Mesothelial cell of epicardium (in vitro differentiated cells): ENCODE measurements at places on chromosomes 2 and 18.

DNA sequence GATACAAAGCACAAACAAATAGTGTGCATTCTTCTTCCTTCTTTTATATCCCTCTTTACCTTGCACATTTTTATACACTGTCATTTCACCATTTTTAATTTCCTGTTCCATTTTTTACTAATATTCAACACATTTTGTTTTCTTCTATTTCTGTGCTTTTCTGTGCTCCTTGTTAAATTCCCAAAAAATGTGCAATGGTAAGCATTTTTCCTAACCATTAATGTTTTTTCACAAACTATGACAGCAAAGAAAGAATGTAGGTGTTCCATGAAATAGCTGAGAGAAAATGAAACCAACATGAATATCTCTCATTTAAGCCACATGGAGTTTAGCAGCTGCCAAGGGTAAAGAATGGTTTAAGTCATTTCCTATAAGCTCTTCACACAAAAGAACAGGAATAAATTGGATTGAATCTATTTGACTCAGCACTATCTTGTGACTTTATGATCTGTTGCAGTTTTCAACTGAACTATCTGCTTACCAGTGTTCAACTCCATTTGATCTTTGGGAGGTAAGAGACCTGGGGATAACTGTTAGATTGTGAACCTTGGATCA lies 145.7 kb upstream of the CDH19 start:
- peaks cover 4% of the 10 kb centered on the region for H3K27me3 ChIP-seq
- H3K4me3 ChIP-seq = no peak overlapping the region
- no peak for DNase-seq
- H3K27ac ChIP-seq = no peak overlapping the region

- peaks cover 20% of the 10 kb centered on the region for H3K36me3 ChIP-seq
- no peaks in the 10 kb centered on the region for H3K27me3 ChIP-seq
- no peaks in the 10 kb centered on the region for H3K4me1 ChIP-seq
These were observed 20.5 kb downstream of the TYMS start for GRCh38 chr18:677951-678381.

DNA sequence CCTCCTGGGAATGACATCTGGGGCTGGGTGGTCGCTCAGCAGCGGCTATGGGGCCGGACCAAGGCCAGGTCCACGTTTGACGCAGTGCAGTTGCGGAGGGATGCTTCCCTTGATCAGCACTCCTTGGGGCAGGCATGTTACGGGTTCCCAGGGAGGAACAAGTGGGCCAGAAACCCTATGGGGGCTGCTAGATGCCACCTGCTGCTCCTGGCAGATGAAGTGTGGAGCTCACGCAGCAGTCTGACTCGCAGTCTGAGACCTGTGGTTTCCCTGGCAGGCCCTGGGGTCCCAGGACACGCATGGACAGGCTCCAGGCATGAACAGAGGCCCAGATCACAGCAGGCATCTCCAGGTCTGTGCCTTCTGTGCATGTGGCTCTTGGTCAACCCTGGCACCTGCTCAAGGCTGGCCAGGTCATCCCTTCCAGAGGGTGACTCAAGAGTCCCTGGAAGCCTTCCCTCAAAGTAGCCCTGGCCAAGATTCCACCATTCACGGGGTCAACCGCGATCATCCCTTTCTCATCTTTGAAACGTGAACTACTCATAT lies 20.0 kb downstream of the KCNF1 start:
- no peak for DNase-seq
- no peak overlapping the region for H3K4me3 ChIP-seq
- H3K36me3 ChIP-seq = no peaks in the 10 kb centered on the region
- H3K4me1 ChIP-seq = peaks cover 4% of the 10 kb centered on the region

- no peak for DNase-seq
- H3K4me1 ChIP-seq = no peaks in the 10 kb centered on the region
- no peak overlapping the region for H3K4me3 ChIP-seq
- no peaks in the 10 kb centered on the region for H3K27me3 ChIP-seq
These were observed 2183.1 kb upstream of the CELF4 start for GRCh38 chr18:39748727-39749126.

- no peaks in the 10 kb centered on the region for H3K27me3 ChIP-seq
- no peak overlapping the region for H3K27ac ChIP-seq
- DNase-seq = no peak
- peaks cover 48% of the 10 kb centered on the region for H3K4me1 ChIP-seq
These were observed 131.1 kb downstream of the FMNL2 start for GRCh38 chr2:152466041-152466440.

- no peak overlapping the region for H3K4me3 ChIP-seq
- peaks cover 25% of the 10 kb centered on the region for H3K4me1 ChIP-seq
- DNase-seq = no peak
- H3K36me3 ChIP-seq = no peaks in the 10 kb centered on the region
- peaks cover 3% of the 10 kb centered on the region for H3K27me3 ChIP-seq
- no peak overlapping the region for H3K27ac ChIP-seq
These were observed 3.8 kb upstream of the ALS2 start for GRCh38 chr2:201784563-201784962.

DNA sequence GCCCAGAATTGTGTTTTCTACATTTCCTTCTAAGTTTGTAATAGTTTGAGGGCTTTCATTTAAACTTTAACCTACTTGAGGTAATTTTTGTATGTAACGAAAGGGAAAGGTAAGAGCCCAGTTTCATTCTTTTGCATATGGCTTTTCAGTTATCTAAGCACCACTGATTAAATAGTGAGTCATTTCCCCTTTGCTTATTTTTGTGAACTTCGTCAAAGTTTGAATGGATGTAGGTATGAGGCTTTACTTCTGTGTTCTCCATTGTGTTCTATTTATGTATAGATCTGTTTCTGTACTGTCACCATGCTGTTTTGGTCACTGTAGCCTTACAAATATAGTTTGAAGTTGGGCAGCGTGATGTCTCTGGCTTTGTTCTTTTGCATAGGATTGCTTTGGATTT lies 944.8 kb upstream of the CNTNAP5 start:
- no peak overlapping the region for H3K27ac ChIP-seq
- H3K4me3 ChIP-seq = no peak overlapping the region
- H3K36me3 ChIP-seq = peaks cover 9% of the 10 kb centered on the region
- H3K27me3 ChIP-seq = no peaks in the 10 kb centered on the region
- no peak for DNase-seq
- peaks cover 27% of the 10 kb centered on the region for H3K4me1 ChIP-seq

DNA sequence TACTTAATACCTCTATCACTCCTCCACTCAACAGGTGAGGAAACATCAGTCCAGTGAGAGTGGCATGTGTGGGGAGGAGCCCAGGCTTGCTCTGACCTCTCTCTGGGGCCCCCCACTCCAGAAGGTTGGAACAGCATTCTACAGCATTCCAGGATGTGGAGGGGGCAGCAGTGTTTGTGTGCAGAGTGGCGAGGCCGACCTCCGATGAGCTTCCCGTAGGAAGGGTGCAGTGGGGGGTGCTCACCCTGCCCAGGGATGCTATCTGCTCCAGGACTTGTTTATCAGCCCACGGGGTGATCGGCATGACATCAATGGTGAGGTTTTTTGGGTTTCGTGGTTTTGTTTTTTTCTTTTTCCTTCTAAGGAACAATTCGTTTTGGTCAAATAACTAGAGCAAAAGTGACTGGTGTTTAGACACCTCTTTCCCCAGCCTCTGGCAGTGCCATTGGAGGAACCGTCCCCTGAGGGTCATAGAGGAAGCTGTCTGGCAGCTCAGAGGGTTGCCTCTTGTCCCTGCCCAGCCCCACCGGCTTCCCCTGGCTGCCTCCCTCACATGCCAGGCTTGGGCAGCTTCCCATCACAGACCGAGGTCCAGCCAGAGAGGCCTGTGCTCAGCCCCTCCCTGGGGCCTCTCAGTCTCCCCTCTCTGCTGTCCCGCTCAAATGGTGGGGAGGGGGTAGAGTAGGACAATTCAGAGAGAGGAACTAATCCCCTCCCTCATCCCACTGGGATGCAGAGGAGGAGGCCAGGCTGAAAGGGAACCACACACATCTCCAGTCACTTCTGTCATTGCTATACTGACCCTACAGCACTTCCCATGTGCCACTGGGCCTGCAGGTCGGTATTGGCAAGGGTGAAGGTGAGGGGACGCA lies 96.5 kb downstream of the ZFP36L2 start:
- no peaks in the 10 kb centered on the region for H3K27me3 ChIP-seq
- H3K4me3 ChIP-seq = no peak overlapping the region
- DNase-seq = no peak
- H3K36me3 ChIP-seq = no peaks in the 10 kb centered on the region

- peaks cover 6% of the 10 kb centered on the region for H3K4me1 ChIP-seq
- H3K4me3 ChIP-seq = no peak overlapping the region
- peaks cover 40% of the 10 kb centered on the region for H3K27me3 ChIP-seq
- H3K27ac ChIP-seq = no peak overlapping the region
These were observed 69.7 kb downstream of the DIPK1C start for GRCh38 chr18:74387383-74387782.

- no peak for DNase-seq
- H3K27me3 ChIP-seq = peaks cover 6% of the 10 kb centered on the region
- no peaks in the 10 kb centered on the region for H3K36me3 ChIP-seq
- H3K4me1 ChIP-seq = no peaks in the 10 kb centered on the region
- H3K27ac ChIP-seq = no peak overlapping the region
These were observed 25.9 kb upstream of the ALPP start for GRCh38 chr2:232352511-232353091.
